ENCODE measurements at places on chromosomes 1 and 21.

DNA sequence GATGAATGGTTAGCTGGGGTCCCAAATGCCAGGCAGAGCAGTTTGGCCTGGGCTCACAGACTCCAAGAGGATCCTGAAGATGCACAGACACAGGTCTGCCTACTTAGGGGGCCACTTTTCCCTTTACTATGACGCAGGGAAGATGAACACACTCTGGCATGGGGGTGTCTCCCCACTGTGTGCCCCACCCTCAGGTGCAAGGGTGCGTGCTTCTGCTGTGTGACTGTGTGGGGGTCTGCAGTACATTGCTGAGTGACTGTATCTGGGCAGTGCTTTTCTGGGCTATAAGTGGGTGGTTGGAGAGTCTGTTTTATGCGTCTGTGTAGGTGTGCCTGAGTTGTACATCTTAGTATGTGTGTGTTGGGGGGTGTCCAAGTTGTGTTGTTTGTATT, 3.8 kb downstream of the NR0B2 start:
- DNase-seq: no peak

- no peak for DNase-seq
Measured at GRCh38 chr1:27632387-27633297, 2.3 kb downstream of the FGR start.

DNA sequence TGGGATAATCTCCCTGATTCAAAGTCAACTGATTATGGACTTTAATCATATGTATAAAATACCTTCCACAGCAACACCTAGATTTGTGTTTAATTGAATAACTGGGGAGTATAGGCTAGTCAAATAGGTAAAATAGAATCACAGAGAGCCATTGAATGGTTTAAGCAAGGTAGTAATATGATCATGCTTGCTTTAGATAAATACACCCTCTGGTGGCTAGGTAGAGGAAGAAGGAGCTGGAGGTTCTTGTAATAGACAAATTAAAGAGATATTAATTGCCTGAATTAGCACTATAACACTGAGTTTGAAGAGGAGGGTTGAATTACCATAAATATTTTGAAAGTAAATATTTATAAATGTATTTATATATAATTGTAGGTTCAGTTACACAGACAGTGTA, 40.3 kb downstream of the DIRAS3 start:
- no peak for DNase-seq

GRCh38 chr1:197844651-197845050, 57.8 kb upstream of the C1orf53 start:
- DNase-seq: no peak

DNA sequence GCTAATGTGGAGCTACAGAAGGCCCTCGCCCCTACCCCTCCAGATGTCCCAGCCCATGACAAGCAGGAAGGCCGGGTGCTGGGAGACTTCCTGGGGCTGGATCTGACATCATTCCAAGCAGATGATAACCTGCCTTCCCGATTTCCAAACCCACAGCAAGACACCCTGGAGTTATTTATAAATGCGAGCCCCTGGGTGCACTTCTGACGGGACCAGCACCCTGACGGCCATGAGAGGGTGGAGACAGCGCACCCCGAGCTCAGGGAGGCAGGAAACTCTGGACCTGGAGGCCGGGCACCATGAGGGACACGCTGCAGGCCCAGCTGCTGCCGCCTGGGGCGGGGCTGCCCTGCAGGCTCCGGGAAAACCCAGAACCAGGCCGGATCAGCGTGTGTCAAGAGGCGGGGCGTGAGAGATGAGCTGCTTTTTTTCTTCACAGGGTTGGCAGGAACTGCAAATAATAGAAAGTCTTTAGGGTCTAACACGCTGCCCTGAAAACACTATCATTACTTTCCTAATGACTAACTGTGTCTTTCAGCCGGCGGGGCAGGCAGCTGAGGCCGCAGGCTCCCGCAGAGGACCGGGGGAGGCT, 2.5 kb upstream of the PCBP3 start:
- no peak for DNase-seq

Measured in cerebellar nuclear complex (tissue), 1 donor.